ENCODE measurements at places on chromosomes 5 and 9.

GRCh38 chr9:95635986-95636671 is 119.4 kb upstream of the PTCH1 start:
- no peak for DNase-seq

DNA sequence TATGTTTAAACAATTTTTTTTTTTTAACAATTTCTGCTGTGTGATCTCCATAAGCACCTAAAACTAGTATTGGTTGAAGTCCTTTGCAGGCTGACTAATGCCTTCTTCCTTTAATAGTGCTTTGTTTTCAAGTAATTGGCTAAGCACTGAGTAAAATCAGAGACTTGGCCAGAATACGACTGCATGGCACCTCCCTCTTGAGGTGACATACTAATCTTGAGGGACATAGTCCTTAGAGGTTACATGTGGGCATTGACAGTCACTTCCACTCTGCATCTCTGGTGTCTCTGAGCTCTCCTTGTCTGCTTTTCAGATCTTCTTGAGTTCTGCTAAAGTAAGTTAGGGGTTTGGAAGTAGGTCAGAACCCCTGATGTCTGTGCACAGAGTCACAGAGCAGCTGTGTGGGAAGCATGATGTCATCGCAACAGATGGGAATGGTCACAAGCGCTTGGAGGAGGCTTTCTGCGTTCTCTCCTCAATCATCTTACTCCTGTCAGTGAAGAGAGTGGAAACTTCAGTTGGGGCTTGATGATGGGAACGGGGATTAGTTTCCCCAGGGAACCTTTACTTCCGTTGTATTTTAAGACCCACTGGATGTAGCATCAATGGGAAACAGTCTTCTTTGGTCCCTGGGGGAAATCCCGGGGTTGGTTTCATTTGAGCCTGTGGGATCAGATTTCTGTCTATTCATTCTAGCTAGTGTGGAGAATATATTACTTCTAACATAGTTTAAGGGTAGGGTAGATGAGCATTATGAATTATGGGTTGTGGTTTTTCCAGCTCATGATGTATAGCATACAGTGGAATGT is 136.9 kb downstream of the ARHGAP26 start:
- peak; percentile 15 for DNase-seq

GRCh38 chr9:118595719-118596305 is 773.4 kb downstream of the BRINP1 start:
- peak; percentile 1 for DNase-seq

GRCh38 chr9:83188277-83188676 is 125.3 kb upstream of the RASEF start:
- no peak for DNase-seq

DNA sequence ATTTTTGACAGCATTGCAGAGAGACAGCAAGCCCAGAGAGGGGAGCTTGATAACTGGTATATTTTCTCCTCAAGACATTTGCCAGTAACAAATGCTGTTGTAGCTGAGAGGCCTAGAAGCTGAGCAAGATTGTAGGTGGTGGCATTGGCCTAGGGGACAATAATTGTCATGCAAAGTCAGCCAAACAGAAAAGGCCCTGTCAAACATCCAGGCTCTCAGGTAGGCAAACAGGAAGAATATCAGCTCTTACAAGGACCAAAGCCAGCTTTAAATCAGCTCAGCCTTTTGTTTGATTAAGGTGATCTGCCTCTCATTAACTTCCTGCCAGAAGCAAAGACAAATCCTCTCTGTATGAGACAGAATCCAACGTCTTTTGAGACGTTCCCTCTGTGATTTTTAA is 29.7 kb upstream of the BARX1 start:
- no peak for DNase-seq

GRCh38 chr5:147479444-147479843 is 30.4 kb downstream of the DPYSL3 start:
- DNase-seq: peak; percentile 54

DNA sequence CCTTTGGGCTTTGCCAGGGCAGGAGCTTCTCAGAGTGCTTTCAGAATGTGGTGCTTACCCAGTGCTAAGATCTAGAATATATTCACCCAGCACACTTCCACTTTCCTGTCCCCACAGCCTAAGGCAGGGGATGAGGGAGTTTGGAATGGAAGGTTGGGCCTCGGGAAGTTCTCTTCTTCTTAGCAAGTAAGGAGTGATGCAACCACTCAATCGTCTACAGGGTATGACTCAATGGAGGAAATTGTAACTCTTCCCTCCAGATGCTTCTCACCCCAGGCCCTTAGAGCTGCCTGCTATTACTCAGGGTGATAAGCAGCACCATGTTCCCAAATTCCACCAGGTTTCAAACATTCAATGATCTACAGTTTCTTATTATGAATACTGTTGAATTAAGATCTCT is 30.8 kb upstream of the AGGF1 start:
- DNase-seq: no peak

Data from NCI-H446 (cell line).